SJSA1 (cell line): ENCODE measurements at places on chromosomes 3 and 15.
A peak's percentile ranks its signal among the peaks of the same experiment; 100 is the strongest.

DNA sequence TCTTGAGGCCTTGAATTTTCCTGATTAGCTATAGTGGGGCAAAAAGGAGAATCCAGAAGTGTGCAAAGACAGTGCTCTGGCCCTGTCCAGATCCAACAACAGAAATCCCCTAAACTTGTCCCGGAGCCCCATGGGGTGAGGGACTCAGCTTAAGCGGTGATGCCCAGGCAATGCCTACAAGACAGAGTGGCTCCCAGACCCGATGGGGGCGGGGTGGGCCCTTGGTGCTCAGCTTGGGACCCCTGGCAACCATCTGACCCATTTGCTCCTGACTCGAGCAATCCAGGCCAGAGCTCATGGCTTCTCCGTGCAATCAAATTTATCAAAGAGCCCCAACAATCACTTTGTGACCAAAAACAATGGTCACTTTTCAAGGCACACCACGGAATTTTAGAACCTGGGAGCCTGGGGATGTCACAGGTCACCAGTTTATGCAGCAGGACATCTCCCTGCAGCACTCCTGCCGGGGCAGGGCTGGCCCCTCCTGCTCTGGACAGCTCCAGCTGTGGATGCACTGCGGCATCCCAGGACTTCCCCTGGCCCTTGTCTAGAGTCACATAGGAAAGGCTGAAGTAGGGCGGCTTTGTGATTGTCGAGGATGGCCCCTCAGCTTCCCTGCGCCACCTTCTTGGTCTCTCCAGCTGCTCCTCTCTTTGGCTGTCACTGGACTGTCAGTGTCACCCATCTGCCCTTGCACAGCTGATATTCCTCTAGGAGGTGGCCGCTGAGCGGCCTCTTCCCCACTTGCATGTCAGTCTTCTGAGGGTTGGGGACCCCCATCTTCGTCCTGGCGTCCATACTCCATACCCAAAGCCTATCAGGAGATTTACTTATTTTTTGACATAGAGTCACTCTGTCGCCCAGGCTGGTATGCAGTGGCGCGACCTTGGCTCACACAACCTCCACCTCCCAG is 28.4 kb downstream of the RGMA start:
- no peaks in the 10 kb centered on the region for H3K27me3 ChIP-seq
- no peak overlapping the region for H3K4me3 ChIP-seq
- H3K36me3 ChIP-seq, result no peaks in the 10 kb centered on the region
- no peak overlapping the region for H3K27ac ChIP-seq
- peaks cover 3% of the 10 kb centered on the region for H3K4me1 ChIP-seq

GRCh38 chr3:187769771-187770170 is 24.5 kb upstream of the BCL6 start:
- DNase-seq, result no peak
- H3K27me3 ChIP-seq, result no peaks in the 10 kb centered on the region
- no peaks in the 10 kb centered on the region; the same call in 1 of the 2 replicates for H3K4me1 ChIP-seq
- no peak overlapping the region for H3K4me3 ChIP-seq
- no peak overlapping the region for H3K27ac ChIP-seq

- peaks cover 27% of the 10 kb centered on the region for H3K4me1 ChIP-seq
- DNase-seq, result peak; percentile 55
- H3K4me3 ChIP-seq, result no peak overlapping the region
- H3K27ac ChIP-seq, result no peak overlapping the region
- H3K27me3 ChIP-seq, result no peaks in the 10 kb centered on the region
- peaks cover 88% of the 10 kb centered on the region for H3K36me3 ChIP-seq
Observed at GRCh38 chr15:74620636-74621545, 5.3 kb downstream of the CLK3 start.

GRCh38 chr15:65881766-65882434 is 12.6 kb downstream of the RAB11A start:
- H3K27me3 ChIP-seq, result no peaks in the 10 kb centered on the region
- no peak for DNase-seq
- H3K27ac ChIP-seq, result no peak overlapping the region
